ENCODE measurements at places on chromosomes 11 and 22. TPM values are rescaled to one million over a fixed set of nuclear protein-coding genes. Genes with fewer than 3 reads are reported as not detected.

Gene KRTAP5-9
- total RNA-seq = not detected

Gene GRAP2
- 1.3 TPM for total RNA-seq

Gene WBP2NL
- total RNA-seq = 0.09 TPM

Gene MIAT
- 0.47 TPM for total RNA-seq

Gene TMEM134
- total RNA-seq = 80.9 TPM

Gene CRYBB2
- total RNA-seq = not detected

Gene GPHA2
- total RNA-seq = not detected

- H3K27me3 ChIP-seq = no peaks in the 10 kb centered on the region
- H3K4me1 ChIP-seq = peaks cover 18% of the 10 kb centered on the region
- no peaks in the 10 kb centered on the region for H3K36me3 ChIP-seq
These were observed 77.8 kb upstream of the CADM1 start for GRCh38 chr11:115581871-115582639.

DNA sequence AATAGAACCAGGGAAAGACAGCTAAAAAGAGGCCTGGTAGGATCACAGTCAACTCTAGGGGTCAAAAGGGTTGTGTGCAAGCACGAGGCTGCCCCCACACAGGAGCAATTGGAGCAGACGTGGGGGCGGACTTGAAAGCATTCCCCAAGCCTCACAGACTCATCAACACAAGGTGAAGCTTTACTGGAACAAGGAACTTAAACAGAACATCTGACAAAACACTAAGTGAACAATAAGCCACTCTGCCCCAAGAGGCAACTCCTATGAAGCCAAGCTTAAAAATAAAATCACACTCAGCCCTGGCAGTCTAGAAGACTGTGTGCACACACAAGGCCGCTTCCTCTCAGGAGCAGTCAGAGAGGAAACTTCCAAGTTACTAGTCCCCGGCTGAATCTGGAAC, 32.2 kb upstream of the TEAD1 start:
- H3K27me3 ChIP-seq = no peaks in the 10 kb centered on the region
- H3K4me1 ChIP-seq = peaks cover 8% of the 10 kb centered on the region
- H3K36me3 ChIP-seq = no peaks in the 10 kb centered on the region

- no peak overlapping the region for H3K4me3 ChIP-seq
- peak; percentile 17 for DNase-seq
- peaks cover 6% of the 10 kb centered on the region for H3K4me1 ChIP-seq
- H3K27me3 ChIP-seq = peaks cover 16% of the 10 kb centered on the region
These were observed 284.0 kb downstream of the KIRREL3 start for GRCh38 chr11:126716456-126717083.

- H3K4me1 ChIP-seq = peaks cover 69% of the 10 kb centered on the region
- H3K4me3 ChIP-seq = no peak overlapping the region
- H3K27me3 ChIP-seq = no peaks in the 10 kb centered on the region
- H3K36me3 ChIP-seq = peaks cover 24% of the 10 kb centered on the region
These were observed 100.0 kb downstream of the AMBRA1 start for GRCh38 chr11:46493791-46494190.

- no peak overlapping the region for H3K4me3 ChIP-seq
- no peak for DNase-seq
- H3K27me3 ChIP-seq = no peaks in the 10 kb centered on the region
- H3K27ac ChIP-seq = no peak overlapping the region
- no peaks in the 10 kb centered on the region for H3K36me3 ChIP-seq
- H3K4me1 ChIP-seq = no peaks in the 10 kb centered on the region
These were observed 1078.0 kb downstream of the NTM start for GRCh38 chr11:132448334-132448995.

DNA sequence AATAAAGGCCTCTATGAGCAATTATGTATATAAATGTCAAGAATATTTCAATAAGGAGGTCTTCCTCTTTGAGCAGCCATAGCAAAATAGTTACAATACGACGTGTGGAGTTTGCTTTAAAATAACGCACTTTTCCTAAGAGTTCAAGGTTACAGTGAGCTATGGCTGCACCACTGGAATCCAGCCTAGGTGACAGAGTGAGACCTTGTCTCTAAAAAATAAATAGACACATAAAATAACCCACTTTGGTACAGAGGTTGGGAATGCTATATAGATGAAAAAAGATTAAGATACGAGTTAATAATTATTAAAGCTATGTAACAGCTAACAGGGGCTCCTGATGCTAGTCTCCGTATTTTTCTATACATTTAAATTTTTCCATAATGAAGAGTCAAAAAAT, 12.6 kb downstream of the RAB6A start:
- H3K36me3 ChIP-seq = peaks cover 3% of the 10 kb centered on the region
- no peak for DNase-seq
- H3K27me3 ChIP-seq = no peaks in the 10 kb centered on the region
- no peak overlapping the region for H3K4me3 ChIP-seq
- H3K4me1 ChIP-seq = peaks cover 11% of the 10 kb centered on the region

GRCh38 chr22:19878461-19879245, 24.0 kb upstream of the GNB1L start:
- peaks cover 31% of the 10 kb centered on the region for H3K4me1 ChIP-seq
- H3K4me3 ChIP-seq = no peak overlapping the region
- H3K36me3 ChIP-seq = peaks cover 30% of the 10 kb centered on the region
- no peak for DNase-seq
- no peaks in the 10 kb centered on the region for H3K27me3 ChIP-seq

DNA sequence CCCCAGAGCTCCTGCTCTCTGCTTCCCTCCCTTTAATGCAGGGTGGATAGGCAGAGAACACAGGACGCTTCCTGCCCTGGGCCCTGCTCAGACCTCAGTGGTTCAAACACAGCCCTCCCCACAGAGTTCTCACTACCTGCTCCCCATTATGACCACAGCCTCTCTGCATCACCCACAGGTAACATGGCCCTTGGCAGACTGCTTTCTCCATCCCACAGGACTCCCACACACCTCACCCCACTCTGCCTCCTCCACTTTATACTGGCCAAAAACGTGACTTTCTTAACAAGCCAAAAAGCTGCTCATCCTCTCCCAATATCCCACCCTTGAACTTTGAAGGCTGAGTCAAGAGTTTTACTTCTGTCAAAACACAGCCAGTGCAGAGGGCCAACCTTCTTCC, 33.8 kb downstream of the BUD13 start:
- H3K4me3 ChIP-seq = no peak overlapping the region
- DNase-seq = no peak
- H3K27ac ChIP-seq = no peak overlapping the region
- H3K36me3 ChIP-seq = no peaks in the 10 kb centered on the region
- H3K4me1 ChIP-seq = no peaks in the 10 kb centered on the region
- no peaks in the 10 kb centered on the region for H3K27me3 ChIP-seq

GRCh38 chr22:49292909-49293308, 534.8 kb downstream of the BRD1 start:
- no peaks in the 10 kb centered on the region for H3K36me3 ChIP-seq
- no peak for DNase-seq
- H3K27me3 ChIP-seq = peaks cover 16% of the 10 kb centered on the region
- H3K4me3 ChIP-seq = no peak overlapping the region
- H3K4me1 ChIP-seq = no peaks in the 10 kb centered on the region

GRCh38 chr11:13680501-13681264, 12.2 kb downstream of the FAR1 start:
- H3K27ac ChIP-seq = no peak overlapping the region
- no peaks in the 10 kb centered on the region for H3K36me3 ChIP-seq
- no peak for DNase-seq
- no peaks in the 10 kb centered on the region for H3K27me3 ChIP-seq
- no peak overlapping the region for H3K4me3 ChIP-seq
- H3K4me1 ChIP-seq = peaks cover 82% of the 10 kb centered on the region

GRCh38 chr22:32489377-32489776, 14.8 kb downstream of the FBXO7 start:
- DNase-seq = no peak
- H3K27ac ChIP-seq = no peak overlapping the region
- peaks cover 100% of the 10 kb centered on the region for H3K36me3 ChIP-seq
- H3K4me1 ChIP-seq = no peaks in the 10 kb centered on the region
- no peaks in the 10 kb centered on the region for H3K27me3 ChIP-seq

DNA sequence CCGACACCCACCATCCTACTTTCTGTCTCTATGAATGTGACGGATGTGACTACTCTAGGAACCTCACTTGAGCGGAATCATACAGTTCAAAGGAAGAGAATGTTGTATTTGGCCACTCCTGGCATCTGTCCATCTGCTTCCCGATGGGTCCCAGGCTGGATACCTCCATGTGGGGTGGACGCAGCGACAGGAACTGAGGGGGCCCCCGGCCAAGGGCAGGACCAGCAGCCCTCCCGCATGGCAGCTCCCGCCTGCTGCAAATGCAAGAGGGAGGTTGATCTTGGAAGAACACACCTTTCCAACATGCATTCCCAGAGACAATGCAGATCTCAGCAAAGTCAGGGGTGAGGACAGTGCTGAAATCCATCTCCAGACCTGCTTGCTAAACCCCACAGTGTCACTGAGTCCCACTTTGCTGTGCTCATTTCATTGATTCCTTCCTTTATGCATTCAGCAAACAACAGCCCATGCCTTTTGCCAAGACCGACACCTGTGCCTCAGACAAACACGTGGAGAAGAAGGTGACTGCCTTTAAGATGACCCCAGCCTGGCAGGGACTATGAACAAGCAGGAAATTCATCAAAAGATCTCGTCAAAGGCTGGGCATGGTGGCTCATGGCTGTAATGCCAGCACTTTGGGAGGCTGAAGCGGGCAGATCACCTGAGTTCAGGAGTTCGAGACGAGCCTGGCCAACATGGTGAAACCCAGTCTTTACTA, 246.2 kb downstream of the CTTN start:
- no peak for DNase-seq
- H3K27me3 ChIP-seq = peaks cover 22% of the 10 kb centered on the region
- H3K4me3 ChIP-seq = no peak overlapping the region
- no peaks in the 10 kb centered on the region for H3K4me1 ChIP-seq
- no peaks in the 10 kb centered on the region for H3K36me3 ChIP-seq

DNA sequence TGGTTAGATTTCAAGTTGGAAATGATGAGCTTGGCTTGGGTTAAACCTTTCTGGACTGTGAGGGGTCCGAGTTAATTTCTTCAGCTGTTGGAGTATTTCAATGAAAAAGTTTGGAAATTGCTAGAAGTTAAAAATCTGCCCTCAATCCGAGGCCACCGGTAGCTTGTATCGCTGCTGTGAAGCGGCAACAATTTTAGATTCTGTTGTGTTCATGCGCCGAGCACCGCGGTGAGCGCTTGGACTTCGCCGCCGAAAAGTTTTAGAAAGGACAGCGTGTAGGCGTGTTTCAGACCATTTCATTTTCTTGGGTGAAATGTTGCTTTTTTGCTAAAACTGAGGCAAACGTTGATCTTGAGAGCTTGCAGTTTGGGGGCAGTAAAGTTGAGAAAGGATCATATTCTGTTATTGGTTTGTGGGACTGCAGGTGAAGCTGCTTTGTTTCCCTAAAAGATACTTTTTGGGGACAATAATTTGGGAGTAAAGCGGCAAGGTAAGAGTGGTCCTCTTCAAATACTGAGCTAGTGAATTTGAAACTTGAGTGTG, 928 bp downstream of the FBXO7 start:
- H3K4me3 ChIP-seq = peak overlapping the region; percentile 89
- H3K4me1 ChIP-seq = peaks cover 42% of the 10 kb centered on the region
- DNase-seq = peak; percentile 41
- H3K27me3 ChIP-seq = no peaks in the 10 kb centered on the region

GRCh38 chr11:26862801-26863200, 131.1 kb upstream of the FIBIN start:
- no peaks in the 10 kb centered on the region for H3K27me3 ChIP-seq
- H3K36me3 ChIP-seq = no peaks in the 10 kb centered on the region
- no peaks in the 10 kb centered on the region for H3K4me1 ChIP-seq
- H3K4me3 ChIP-seq = no peak overlapping the region

DNA sequence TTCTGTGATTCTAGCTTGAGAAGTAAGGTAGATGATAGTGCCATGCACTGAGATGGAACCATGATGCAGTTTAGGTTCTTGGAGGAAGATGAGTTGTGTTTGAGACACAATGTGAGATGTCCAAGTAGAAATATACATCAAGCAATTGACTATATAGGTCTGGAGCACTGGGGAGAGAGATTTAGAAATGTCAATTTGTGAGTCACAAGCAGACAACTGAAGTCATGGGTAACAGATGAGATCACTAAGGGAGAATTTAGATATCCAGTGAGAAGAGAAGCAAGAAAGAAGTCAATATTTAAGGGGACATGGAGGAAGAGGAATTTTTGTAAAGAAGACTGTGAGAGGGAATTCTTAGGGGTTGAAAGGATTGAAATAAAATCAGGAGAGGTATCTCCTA, 65.1 kb upstream of the RRAS2 start:
- no peak for DNase-seq
- H3K4me3 ChIP-seq = no peak overlapping the region
- no peaks in the 10 kb centered on the region for H3K36me3 ChIP-seq
- H3K27me3 ChIP-seq = no peaks in the 10 kb centered on the region
- H3K4me1 ChIP-seq = peaks cover 16% of the 10 kb centered on the region

DNA sequence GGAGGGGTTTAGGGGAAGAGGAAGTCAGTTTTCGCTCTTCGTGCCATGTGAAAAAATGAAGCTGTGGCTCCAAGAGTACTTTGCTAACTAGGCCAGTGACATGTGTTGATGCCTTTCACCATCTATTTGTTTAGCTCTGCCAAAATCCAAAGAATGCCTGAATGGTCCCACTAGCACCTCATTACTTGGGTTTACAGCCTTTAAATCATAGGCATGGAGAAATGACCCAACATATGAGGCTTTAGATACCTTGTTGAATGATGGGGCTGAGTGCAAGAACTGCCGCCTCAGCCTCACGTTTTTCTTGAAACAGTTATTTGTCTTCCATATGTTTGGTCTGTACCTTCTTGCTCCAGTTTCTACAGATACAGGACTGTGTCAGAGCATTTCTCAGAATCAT, 8.3 kb downstream of the RBM4 start:
- no peak for DNase-seq
- H3K27ac ChIP-seq = no peak overlapping the region
- H3K27me3 ChIP-seq = no peaks in the 10 kb centered on the region
- peaks cover 53% of the 10 kb centered on the region for H3K4me1 ChIP-seq

DNA sequence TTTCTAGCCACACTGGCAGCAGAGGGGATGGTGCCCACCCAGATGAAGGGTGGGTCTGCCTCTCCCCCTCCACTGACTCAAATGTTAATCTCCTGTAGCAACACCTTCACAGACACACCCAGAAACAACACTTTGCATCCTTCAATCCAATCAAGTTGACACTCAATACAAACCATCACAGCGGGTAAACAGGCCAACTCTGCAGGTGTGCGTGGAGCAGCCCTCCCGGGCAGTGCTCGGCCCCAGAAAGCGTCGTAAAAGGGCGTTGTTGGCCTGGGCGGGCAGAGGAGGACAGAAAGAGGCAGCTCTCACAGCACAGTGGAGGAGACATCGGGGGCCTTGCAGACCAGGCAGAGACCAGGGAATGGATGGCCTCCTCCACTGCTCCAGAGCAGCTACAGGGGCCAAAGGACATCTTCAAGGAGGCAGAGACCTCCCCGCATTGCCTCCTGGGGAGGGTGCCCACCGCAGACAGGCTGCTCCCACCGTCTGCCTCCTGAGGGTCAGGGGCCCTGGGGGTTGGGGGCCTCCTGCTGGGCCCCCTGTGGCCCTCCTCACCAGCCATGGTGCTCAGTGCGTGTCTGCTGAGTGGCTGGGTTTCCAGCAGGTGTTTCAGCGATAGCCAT, 56.1 kb upstream of the FADD start:
- H3K4me1 ChIP-seq = peaks cover 2% of the 10 kb centered on the region
- no peak for DNase-seq
- H3K27me3 ChIP-seq = peaks cover 11% of the 10 kb centered on the region
- H3K4me3 ChIP-seq = no peak overlapping the region
- no peak overlapping the region for H3K27ac ChIP-seq
- H3K36me3 ChIP-seq = no peaks in the 10 kb centered on the region
